Fibroblast of skin of left quadriceps (primary cell): ENCODE measurements at places on chromosomes 1 and 21.

- DNase-seq, result no peak
Measured at GRCh38 chr1:92459871-92460320, 26.8 kb downstream of the GFI1 start.

- DNase-seq, result no peak
Measured at GRCh38 chr21:44803651-44804050, 2.0 kb upstream of the UBE2G2 start.

GRCh38 chr1:225911191-225912130, 12.6 kb downstream of the PYCR2 start:
- DNase-seq, result no peak

GRCh38 chr1:27102707-27103468, 52.0 kb downstream of the SLC9A1 start:
- no peak for DNase-seq

- DNase-seq, result no peak
Measured at GRCh38 chr1:6358757-6359201, 34.8 kb downstream of the ACOT7 start.

GRCh38 chr1:191022856-191023255, 545.2 kb upstream of the BRINP3 start:
- peak; percentile 16 for DNase-seq

GRCh38 chr1:30191154-30191702, 532.2 kb downstream of the MATN1 start:
- peak; percentile 13 for DNase-seq

GRCh38 chr1:76086597-76086996, 12.1 kb downstream of the ST6GALNAC3 start:
- DNase-seq, result no peak

GRCh38 chr1:5239911-5240310, 585.5 kb downstream of the AJAP1 start:
- DNase-seq, result no peak
